ENCODE measurements at places on chromosomes 5 and 9.

- DNase-seq: no peak
Observed at GRCh38 chr9:27367175-27367798, 70.3 kb upstream of the EQTN start.

DNA sequence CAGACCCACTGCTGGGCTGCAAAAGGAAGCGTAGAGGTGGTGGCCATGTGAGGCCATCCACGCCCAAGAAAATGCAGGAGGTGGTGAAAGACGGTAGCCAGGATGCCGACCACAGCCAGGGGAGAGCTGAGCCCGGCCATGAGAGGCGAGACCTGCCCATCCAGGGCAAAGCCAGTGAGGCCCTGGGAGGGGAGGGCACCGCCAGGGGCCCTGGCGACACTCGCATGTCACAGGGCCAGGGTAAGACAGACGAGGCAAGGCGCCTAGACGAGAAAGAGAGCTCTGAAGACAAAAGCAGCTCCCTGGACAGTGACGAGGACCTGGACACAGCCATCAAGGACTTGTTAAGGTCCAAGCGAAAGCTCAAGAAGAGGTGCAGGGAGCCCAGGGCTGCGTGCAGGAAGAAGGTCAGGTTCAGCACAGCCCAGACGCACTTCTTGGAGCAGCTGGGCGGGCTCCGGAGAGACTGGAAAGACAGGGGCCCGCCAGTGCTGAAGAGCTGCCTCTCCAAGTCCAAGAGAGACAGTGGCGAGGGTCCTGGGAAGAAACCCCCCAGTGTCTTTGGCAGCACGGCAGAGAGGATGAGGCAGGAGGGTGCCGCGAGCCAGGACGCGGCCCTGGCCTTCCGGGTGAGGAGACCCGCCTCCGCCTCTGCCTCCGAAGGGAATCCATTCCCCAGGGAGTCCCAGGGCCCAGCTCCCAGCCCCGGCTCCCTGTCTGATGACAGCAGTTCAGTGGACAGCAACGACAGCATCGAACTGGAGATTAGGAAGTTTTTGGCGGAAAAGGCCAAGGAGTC lies 6.9 kb downstream of the PPP1R26 start:
- no peak for DNase-seq

DNA sequence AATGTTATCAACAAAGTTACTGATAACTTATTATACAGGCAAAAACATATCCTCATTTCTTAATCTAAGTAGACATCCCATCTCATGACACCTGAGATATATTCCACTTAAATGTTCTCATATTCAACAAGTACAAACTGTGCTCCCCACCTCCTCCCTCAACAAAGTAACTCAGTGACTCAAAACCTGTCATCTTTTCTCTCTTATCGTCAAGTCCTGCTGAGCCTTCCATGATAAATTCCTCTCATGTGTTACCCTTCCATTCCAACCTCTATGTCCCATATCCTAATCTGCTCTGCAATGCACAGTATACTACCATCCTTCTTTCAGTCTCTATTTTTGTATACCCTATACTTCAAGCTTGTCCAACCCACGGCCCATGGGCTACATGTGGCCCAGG lies 13.6 kb downstream of the RNF145 start:
- no peak for DNase-seq

- DNase-seq: no peak
Observed at GRCh38 chr5:96633820-96634219, 28.4 kb upstream of the CAST start.

GRCh38 chr9:93252781-93253530 lies 69.0 kb downstream of the WNK2 start:
- no peak for DNase-seq

DNA sequence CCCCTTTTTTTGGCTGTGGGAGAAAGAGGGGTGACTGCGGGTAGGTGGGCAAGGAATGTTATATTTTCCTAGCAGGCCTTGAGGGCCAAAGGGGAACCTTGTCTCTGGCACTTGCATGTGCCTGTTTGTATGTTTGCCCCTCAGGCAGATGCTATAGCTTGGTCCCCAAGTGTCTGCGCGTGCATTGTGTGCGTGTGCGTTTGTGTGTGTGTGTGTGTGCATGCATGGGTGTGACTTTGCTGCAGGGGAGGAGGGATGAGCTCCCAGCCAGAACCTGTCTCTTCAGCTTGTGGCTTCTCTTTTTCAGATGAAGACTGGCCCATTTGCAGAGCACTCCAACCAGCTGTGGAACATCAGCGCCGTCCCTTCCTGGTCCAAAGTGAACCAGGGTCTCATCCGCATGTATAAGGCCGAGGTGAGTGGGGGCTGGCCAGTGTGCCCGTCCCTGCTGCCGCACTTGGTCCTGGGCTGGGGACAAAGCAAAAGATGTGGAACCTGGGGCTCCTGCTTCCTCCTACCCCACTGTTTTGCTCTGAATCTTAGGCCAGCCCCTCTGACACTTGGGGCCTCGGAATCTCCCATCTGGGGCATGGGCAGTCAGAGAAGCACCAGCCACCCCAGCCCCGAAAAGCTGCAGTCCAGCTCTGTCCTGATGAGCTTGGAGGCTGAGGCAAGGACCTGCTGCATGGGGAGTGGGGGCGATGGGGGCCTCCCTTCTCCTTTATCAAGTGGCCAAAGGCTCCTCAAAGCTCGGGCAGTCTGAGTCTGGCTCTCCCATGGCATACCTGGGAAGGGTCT lies 31.1 kb downstream of the PTPA start:
- no peak for DNase-seq

DNA sequence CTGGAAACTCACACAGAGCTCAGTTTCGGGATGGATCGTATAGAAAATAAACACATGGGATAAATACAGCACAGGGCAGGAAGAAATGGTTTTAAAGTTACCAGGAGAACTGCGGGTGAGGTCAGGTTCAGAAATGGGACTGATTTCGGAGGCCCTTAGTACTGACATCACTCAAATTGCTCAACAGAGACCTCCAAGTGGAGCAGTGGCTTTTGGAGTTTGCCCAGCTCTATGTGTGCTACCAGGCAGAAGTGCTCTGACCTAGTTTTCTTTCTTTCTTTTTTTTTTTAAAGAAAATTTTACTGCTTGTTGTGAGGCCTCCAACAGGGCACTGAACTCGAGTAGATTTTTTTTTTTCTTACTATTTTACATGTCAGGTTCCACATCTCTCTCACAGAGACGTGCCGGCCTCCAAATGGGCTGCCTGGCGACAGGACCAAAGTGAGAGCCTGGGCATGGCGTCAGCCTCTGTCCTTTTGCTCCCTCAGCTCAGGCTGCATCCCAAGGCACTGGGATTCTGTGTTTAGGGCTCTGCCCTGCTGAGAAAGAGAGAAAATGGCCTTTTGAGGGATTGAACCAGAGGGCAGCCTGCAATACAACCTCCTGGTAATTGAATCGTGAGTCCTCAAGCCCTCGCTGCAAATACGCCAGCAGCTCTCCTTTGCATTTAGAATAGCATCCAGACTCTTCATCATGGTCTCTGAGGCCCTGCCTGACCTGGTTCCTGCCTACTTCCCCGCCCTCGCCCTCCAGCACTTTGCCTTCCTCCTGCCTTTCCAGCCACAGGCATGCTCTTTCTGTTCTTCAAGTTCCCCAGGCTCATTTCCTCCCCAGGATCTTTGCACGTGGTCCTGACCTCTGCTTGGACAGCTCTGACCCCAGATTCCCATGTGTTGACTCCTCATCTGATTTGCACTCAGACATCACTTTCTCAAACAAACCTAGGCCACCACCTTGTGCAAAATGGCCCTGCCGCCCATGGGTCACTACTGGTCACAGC lies 173.5 kb downstream of the FGF1 start:
- DNase-seq: peak; percentile 97

GRCh38 chr5:86175224-86175623 lies 442.5 kb upstream of the COX7C start:
- no peak for DNase-seq

GRCh38 chr9:113677057-113677456 lies 199.1 kb upstream of the ZNF618 start:
- no peak for DNase-seq

DNA sequence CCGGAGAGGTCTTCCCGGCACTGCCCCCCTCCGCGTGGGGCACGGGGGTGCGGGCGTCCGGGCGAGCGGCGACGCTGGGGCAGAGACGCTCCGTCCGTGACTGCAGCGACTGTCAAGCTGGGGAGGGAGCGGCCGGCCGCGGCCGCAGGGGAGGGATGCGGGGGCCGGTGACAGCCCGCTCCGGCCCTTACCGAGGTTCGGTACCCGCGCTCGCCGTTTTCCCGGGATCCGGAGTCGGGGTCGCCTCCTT lies 400 bp downstream of the KDM4C start:
- no peak for DNase-seq

DNA sequence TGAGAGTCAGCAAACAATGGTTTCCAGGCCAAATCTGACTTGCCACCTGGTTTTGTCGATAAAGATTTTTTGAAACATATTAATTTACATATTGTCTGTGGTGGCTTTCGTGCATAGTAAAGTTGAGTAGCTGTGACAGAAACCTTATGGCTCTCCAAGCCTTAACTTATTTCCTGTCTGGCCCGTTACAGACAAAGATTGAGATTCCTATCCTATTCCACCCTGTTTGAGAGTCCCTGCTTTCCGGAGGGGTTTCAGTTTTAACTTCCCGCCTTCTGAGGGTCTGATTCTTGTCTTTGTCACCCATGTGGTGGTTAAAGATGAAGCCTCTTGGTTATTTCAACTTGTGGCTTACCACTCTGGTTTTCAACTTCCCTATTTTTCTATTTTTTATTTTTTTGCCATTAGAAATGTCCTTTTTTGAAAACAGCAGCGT lies 11.4 kb downstream of the OTULIN start:
- no peak for DNase-seq

DNA sequence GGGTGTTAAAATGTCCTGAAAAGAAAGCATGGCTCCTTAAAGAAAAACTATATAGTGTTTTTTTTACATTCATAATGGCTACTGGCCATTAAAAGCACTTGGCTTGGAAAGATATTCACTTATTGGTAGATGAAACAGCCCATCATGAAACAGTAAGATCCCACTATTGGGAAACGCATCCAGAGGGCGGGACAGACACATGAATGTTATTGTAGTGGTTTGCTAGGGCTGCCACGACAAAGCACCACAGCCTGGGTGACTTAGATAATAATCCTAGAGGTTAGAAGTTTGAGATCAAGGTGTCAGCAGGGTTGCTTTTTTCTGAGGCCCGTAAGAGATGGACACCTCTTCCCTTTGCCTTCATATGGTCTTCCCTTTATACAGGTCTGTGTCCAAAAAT lies 139.4 kb upstream of the ANKH start:
- DNase-seq: no peak

- no peak for DNase-seq
Observed at GRCh38 chr9:124122321-124122720, 110.8 kb downstream of the LHX2 start.

DNA sequence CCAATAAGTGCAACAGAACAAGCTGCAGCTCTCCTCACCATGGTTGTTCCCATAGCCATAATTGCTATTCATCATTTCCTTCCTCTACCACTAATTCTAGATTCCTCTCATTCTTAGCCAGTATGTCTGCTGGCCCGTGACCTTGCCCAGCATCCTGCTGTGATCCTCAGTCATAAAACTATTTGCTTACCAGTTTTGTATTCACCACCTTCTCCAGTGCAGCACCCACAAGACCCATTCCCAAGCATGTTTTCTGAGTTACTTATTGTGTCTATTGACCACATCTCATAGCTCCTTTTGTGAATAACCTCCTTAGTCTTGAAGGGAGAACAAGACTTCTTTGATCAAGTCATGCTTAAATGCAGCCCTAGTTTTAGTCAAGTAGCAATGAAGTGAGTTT lies 488.0 kb upstream of the CTNND2 start:
- no peak for DNase-seq

DNA sequence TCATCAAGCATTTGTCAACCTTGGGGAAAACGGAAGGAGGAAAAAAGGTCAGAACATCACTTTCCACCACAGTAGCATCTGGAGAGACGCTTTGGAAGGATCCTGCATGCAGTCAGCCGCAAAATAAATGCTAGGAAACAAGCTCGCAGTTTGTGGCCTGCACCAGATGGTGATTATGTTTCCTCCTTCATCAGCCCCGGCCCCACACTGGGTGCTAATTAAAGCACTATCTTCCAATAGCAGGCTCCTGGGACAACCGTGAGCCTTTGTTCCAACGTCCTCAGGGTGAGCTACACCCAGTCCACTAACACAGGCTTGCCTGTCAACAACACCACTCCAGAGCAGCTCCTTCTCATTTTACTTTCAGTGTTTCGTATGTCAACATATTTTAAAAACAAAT lies 64.0 kb downstream of the RNF130 start:
- DNase-seq: no peak

DNA sequence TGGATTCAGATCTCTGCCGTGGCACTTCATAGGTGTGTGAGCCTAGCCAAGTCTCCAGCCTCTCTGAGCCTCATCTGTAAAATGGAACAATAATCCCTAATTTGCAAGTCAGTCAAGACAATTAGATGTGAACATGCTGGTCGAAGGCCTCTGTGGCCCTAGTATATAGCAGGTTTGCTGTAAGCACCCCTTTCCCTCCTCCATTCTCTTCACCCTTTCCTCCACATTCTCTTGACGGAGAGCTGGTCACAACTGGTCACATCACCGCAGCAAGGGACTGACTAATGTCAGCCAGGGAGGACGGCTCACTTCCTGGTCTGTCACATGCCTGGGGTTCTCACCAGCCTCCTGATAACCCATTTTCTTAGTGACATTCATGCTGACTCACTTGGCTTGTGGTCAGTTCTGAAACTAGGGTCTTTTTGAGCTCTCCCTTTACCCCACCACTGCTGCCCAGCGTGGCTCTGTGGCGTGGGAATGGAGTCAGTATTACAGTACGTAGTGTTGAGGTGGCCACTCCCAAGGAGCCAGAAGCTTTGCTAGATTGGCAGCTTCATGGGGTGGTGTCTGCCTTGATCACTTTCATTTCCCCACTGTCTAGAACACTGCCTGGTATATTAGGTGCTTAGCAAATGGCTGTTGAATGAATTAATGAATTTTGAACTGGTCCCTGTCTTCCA lies 47.8 kb downstream of the ERGIC1 start:
- DNase-seq: peak; percentile 69

GRCh38 chr9:120900824-120901223 lies 23.8 kb upstream of the PHF19 start:
- no peak for DNase-seq

DNA sequence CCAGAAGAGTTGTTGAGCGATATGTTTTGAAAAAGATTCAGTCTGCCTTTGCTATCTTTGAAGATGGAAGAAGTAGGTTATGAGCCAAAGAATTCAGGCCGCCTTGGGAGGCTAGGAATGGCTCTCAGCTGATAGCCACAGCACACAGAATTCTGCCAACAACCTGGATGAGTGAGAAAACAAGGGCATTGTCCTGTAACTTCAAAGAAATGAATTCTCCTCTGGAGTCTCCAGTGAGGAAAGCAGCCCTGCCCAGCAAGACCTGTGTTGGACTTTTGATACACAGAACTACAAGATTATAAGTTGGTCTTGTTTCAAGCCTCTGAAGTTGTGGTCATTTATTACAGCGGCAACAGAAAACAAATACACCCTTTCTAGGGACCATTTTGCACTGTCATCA lies 509.9 kb upstream of the ZNF608 start:
- DNase-seq: no peak

GRCh38 chr5:4418084-4418483 lies 722.0 kb upstream of the ADAMTS16 start:
- no peak for DNase-seq

- no peak for DNase-seq
Observed at GRCh38 chr5:160555581-160555970, 133.9 kb downstream of the PTTG1 start.

GRCh38 chr5:119597728-119598298 lies 31.5 kb upstream of the FAM170A start:
- no peak for DNase-seq

Data from PC-9 (cell line).